Neural crest cell (in vitro differentiated cells): ENCODE measurements at places on chromosomes 7 and 10. TPM values are rescaled to one million over a fixed set of nuclear protein-coding genes. Genes with fewer than 3 reads are reported as not detected.

GRCh38 chr7:101302641-101303101 is 18.9 kb downstream of the IFT22 start:
- DNase-seq: no peak

- DNase-seq: no peak
Measured at GRCh38 chr10:24642921-24643678, 80.6 kb downstream of the ARHGAP21 start.

KRIT1 gene
- total RNA-seq: 48.0 and 49.4 TPM in 2 replicates

- no peak for DNase-seq
Measured at GRCh38 chr10:90337316-90337715, 520.5 kb downstream of the HTR7 start.

ENKUR gene
- total RNA-seq: 1.7 and 2.0 TPM in 2 replicates

SLC18A2 gene
- total RNA-seq: 0.05 and 0.07 TPM in 2 replicates

- DNase-seq: no peak
Measured at GRCh38 chr10:114711176-114711868, 53.2 kb upstream of the ABLIM1 start.

- DNase-seq: no peak
Measured at GRCh38 chr10:47182934-47183703, 116.9 kb upstream of the GDF10 start.
